ENCODE measurements at places on chromosomes 7 and 10.

DNA sequence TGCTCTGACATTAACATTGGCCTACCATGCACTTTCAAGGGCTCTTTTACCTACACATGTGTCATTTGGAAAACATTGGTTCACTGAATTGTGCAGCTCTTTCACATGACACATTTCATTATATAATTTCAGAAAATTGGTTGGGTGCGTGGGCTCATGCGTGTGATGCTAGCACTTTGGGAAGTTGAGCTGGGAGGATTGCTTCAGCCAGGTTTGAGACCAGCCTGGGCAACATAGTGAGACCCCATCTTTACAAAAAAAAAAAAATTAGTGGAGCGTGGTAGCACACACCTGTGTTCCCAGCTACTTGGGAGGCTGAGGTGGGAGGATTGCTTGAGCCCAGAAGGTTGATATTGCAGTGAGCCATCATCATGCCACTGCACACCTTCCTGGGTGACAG, 3.9 kb downstream of the TASOR2 start:
- DNase-seq, result no peak

DNA sequence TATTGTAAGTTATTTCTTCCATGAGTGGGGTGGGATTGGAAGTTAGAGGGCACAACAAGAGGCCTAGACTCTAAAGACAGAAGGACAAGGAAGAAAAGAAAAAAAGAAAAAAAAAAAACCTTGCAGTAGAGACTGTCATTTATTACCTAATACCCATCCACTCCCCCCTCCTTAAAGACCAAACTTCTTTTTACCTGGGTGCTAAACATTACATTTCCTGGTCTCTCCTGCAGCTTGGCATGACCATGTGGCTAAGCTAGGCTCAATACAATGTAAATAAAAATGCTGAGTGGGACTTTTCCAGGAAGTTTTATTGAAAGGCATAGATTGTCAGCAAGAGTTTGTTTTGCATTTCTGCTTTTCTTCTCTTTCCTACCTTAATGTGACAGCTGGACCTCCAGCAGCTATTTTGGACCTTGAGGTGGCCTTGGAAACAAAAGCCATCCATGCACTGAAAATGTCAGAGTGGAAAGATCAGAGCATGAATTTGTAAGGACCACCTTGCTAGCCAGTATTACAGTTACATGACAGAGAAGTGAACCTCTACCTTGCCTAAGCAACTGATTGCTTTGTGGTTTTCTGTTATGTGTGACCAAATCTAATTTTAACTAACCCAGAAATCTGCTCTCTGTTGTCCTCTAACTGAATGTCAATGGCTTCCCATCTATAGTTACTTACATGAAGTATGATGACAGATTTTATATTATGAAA, 81.3 kb upstream of the SFMBT2 start:
- DNase-seq, result no peak

DNA sequence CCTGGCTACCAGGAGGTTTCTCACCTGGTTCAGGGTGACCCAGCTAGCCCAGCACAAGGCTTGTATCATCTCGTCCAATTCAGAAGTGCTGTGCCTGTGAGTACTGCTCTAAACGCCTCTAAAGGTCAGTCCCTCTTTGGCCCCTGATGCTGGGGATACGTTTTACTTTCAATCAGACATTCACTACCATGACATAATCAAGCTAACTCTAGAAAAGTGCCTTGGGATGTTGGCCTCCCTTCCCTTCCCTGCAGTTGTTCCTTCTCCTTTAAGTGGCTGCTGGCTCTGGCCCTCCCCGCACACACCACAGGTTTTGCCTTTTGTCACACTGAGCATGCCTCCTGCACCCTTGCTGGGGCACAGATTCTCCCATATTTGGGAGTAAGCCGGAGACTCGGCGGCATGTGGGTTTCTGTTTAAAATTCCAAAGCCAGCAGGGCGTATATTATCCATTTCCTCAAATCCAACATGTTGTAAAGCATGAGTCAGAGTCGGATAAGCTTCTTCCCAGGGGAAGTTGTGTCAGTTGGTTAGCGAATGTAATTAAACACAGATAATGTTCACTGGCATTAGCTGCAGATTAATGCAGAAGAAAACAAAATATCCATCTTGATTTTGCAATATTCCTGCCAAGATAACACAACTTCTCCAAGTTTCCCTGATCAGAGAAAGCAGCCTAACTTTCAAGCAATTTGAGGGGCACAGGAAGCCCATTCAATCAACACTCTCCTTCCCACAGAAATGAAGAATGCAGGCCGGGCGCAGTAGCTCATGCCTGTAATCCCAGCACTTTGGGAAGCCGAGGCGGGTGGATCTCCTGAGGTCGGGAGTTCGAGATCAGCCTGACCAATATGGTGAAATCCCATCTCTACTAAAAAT, 31.8 kb upstream of the VCL start:
- peak; percentile 93 for DNase-seq

GRCh38 chr7:28470344-28470743, 58.0 kb downstream of the CREB5 start:
- no peak for DNase-seq

- peak; percentile 59 for DNase-seq
These were observed 2.0 kb downstream of the IFRD1 start for GRCh38 chr7:112452102-112452888.

DNA sequence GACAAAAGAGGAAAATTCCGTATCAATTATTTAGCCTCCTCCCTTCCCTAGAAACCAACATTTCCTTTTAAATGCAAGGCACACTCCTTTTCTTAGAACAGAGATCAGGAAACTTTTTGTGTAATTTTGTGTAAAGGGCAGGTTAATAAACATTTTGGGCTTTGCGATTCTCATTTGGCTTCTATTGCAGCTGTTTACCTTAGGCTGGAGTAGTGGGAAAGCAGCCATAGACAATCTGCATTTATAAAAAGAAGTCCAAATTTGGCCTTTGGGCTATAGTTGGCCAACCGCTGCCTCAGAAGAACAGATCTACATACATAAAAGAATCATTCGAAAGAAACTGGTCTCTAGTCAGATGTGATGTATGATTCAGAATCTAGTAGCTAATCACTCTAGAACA, 35.3 kb downstream of the NAMPT start:
- no peak for DNase-seq

DNA sequence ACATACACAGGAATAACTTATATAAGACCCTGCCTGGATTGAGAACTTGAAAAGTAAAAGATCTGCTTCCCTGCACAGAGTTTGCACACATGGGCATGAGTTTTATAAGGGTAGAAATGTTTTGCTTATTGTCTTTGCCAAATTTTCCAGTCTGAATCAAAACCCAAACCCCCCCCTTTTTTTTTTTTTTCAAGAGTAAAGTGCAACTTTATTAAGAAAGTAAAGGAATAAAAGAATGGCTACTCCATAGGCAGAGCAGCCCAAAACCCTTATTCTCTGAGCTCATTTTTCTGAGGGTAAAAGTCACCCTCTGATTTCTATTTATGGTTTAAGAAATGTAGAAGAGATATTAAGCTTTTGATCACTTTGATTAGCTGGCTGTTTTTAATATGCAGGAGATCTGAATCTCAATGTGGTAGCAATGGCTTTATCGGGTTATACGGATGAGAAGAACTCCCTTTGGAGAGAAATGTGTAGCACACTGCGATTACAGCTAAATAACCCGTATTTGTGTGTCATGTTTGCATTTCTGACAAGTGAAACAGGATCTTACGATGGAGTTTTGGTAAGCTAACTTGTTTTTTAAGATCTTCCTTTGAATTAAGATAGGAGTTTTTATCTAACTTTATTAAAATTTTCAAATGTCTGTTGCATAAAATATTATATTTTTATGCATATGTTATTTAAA, 18.7 kb downstream of the MIOS start:
- DNase-seq, result no peak

DNA sequence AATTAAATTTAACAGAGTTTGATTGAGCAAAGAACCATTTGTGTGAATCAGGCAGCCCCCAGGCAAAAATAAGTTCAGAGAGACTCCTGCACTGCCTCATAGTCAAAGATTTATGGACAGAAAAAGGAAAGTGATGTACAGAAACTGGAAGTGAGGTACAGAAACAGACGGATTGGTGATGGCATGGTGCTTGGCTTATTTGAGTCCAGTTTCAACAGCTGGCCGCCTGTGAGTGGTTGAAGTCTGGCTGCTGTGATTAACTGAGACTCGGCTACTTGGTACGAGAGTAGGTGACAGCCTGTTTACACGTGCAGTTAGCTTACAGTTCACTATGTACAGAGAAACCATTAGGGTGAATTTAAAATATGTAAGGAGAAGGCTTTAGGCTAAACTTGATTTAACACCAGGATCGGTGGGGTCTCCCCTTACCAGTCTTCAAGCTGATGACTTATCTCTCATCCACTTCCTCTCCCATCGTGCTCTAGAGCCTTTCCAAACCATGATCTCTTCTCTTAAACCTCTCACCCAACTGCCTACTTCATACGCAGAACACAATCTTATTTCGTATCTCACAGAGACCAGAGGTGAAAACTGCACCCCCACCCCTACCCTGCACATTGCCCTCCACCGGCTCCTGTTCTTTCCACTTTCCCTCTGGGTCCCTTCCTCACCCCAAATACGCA, 5.0 kb upstream of the MSMB start:
- DNase-seq, result no peak

GRCh38 chr7:136502162-136502561, 366.3 kb upstream of the CHRM2 start:
- no peak for DNase-seq

Measured in muscle of back (tissue), 13 donors.